ENCODE measurements at places on chromosomes 1 and 21.

DNA sequence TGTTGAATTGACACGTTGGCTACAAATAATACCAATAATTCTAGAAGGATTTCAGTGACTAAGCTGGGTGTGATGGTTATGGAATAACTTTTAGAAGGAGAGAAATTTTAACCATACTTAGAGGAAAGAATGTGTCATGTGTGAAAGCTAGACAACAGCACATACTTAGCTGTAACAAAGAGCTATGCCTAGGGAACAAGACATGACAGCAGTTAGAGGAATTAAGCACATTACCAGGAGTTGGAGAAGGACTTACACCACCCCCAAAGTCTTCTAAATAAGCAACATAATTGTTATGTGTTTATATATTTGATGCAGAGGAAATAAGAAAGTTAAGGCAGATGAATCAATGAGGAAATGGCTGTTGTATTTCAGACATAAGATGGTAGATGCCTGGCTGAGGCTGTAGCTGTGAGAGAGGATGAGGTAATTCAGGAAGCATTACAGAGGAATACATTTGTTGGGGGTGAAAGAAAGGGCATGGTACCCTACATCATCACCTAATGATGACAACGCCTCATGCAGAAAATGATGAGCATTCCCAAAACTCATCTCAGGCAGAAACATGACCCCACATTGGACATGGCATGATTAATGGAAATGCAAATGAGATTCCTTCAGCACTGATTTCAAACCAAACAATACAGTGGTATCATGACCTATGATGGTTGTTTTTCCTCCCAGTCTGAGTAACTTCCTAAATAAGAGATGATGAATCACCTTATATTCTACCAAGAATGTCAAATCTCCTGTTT, 211.5 kb downstream of the LHX8 start:
- no peak for DNase-seq

DNA sequence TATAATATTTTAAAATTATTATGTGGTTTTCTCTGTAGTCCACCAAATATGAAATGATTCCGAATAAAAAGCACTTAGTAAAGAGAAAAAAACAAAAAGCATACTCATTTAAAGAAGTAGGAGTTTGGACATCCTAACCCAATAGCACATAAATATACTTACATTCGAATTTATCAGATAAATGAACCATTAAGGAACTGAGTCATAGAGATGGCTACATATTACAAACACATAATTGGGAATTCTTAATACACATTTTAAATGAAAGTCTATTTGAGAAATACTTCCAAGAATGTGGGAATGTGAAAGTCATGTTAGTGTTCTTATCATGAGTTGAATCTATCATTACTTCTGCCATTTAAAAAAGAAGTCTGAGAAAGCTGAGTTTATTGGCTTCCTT, 75.0 kb downstream of the USP24 start:
- no peak for DNase-seq

GRCh38 chr1:93636712-93637111, 44.9 kb downstream of the BCAR3 start:
- no peak for DNase-seq

DNA sequence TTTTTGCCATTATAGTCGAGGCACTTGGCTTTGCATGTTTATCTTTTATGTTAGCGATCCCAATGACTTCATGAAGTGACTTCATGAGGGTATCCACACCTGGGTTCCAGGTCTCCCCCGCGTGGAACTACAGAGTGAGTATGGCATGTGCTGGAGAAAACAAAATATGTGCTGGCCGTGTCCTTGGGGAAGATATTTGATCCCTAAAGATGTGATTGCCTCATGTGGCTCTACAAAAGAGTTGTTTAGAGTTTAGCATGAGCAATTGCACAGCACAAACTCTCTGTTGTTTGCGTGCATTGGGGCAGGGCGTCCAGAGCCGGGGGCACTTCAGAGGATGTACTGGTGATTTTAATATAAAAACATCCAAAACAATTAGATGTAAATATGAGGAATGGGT, 4.8 kb downstream of the IL10RB start:
- peak; percentile 41 for DNase-seq

- no peak for DNase-seq
Measured at GRCh38 chr1:119762409-119762808, 6.3 kb downstream of the HMGCS2 start.

GRCh38 chr1:41313661-41314131, 47.5 kb upstream of the FOXO6 start:
- DNase-seq, result no peak

- no peak for DNase-seq
Measured at GRCh38 chr1:187336441-187337168, 507.9 kb downstream of the PLA2G4A start.

- no peak for DNase-seq
Measured at GRCh38 chr1:42172381-42173133, 8.0 kb upstream of the GUCA2A start.

DNA sequence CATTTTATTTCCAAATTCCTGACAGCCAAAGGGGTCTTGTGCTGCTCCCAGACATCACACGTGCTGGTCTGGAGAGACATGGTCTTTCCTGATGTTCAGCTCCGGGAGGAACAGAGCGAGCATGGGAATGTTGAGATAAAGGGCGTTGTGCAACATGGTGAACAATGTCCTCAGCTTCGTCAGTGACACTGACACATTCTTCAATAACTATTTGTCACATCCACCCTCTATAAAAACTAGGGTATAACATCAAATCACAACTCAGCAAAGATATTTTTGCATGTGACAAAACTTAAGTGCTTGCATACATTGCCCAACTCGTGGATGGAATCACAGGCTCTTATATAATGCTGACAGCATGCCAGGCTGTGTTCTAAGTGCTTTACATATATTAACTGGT, 42.4 kb upstream of the GRHL3 start:
- no peak for DNase-seq

DNA sequence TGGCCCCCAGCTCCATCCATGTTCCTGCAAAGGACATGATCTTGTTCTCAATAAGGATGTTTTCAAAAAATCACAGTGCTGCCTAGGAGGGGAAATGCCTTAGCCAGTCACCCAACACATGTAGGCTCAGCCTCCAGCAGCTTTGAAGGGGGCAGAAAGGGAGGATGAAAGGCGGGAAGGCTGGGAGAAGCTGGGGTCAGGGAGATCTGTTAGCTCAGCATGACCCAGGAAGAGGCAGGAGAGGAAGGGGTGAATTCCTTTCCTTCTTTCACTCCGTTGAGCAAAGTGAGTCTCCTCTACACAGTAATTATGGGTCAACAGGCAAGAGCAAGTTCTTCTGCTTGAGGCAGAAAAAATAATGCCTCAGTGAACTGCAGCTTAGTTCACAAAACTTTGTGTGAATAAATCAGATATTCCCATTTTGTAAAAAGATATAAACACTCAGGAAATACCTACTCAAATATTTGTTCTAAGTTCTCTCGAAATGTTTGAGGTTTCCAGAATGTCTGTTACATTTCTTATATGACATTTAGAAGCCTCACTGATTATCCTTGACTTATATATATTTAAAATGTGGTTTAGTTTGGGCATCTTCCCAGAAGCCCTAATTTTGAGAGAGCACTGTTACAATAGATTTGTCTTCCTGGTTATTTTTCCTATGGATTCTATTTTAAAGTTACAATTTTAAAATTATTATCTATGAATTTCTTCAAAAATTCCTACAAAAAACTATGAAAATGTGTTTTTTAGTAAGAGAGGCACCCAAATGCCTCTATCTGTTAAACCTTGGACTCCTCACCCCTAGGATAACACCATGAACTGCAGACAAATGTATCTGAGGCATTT, 116.8 kb downstream of the KCNJ6 start:
- DNase-seq, result no peak

DNA sequence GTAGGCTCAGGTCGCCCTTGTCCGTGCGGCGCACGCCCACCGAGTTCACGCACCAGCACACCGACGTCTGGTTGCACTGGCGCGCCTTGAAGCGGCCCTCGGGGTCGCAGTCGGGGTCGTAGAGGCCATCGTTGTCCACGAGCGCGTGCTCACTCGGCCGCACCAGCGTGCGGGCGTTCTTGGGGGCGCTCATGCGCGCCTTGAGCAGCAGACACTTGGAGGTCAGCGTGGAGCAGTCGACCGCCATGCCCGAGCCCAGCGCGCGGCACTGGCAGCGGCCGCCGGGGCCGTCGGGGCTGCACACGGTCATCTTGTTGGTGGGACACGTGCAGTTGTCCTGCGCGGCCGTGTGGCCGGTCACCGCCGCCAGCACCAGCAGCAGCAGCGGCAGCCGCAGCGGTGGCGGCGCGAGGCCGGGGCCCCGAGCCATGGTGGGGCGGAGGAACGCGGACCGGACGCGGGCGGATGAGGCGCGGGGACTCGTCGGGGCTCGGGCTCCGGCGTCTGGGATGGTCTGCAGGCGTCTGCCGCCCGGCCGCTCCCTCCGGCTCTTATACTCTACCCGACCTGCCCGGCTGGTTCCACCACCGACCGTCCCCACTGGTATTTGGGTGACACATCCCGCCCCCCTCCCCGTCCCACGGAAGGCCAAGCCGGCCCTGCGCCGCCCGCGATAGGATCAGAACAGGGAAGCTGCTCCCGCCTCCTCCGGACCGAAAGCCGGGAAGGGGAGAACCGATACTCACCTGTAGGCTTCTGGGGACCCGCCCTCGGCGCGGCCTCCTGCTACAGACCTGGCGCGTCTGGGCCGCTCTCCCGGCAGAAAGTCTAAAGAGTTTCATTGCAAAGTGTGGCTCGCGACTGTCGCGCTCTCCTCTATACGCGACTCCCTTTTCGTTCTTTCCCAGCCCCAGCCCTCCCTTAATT, at the start of gene TACSTD2:
Gene TACSTD2, minus strand, starts transcription at position 526 of the 927 bp plus-strand sequence. Its CDS starts 96 bp downstream, at position 430.
- no peak for DNase-seq

DNA sequence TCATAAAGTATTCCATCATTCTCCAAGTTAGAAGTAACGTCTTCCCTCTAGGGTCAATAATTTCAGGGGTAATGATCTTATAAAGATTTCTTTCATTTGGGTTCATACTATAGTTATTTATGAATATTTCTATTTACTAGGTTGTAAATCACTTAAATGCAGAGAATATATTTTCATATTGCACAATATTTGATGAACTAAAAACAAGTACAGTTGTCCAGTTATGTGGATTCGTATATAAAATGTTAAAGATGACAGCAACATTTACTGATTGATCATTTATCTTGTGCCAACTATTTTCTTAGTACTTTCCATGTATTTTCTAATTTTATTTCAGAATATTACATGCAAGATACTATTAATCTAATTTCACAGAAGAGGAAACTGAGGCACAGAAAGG, 220.3 kb upstream of the TNR start:
- DNase-seq, result no peak

DNA sequence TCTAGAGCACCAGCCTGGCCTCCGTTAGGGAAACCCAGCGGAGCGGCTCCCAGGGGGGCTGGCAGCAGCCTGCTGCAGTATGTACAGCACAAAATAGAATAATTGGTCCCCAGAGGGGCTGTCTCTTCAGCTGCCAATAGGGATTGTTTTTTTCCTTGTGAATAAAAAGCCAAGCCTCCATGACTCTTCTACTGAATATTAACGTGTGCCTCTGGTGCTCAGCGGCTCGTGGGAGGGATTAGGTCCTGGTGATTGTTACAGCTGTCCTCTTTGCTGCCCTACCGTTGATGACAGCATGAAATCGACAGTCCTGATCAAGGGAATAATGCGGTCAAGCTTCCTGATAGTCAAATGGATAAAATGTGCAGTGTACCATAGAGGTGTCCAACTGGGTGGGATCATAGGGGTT, 190.7 kb upstream of the RUNX1 start:
- no peak for DNase-seq

DNA sequence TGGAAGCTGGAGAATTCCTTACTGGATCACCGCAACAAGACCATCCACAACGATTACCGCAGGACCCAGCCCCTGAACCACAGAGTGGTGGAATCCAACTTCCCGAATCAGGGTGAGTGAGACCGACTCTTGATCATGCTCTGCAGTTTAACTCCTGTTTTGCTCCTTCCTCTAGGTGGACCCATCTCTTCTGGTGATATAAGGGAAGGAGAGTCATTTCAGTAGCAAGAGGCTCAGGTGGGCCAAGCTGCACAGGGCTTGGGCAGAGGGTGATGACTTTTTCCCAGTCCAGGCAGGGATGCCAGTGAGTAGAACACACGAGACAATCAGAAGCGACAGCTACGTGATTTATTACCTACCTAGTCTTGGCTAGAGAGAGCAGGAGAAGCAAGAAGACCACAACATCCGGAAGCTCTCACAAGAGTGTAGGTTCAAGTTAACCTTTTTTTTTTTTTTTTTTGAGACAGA, 25.2 kb downstream of the CA6 start:
- no peak for DNase-seq

DNA sequence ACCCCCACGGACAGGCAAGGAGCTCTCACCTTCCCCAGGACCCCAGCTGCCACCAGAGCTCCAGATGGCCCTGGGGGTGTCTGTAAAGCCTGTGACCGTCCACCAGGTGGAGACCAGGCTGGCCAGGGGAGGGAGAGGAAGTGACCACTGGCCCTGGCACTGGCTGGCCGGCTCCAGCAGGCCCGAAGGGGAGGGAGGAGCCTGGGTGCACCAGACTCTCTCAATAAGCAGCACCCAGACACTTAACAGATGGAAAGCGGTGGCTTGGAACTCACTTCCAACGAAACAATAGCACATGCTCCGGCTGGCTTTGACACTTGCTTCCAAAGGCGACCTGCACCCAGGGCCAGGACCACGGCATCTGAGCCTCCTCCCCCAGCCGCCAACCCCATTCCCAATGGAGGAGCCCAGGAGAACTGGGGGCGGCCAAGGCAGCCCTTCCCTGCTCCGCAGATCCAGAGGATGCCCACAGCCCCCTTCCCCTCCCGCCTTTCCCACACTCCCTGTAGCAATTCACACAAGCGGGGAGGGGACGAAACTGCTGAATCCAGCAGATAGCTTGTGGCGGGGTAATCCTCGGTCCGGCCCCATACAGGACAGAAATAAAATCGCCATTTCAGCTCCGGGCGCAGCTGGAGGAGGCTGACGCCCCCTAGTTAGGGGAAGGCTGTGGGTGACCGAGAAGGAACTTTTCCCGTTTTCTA, 742 bp upstream of the PDE9A start:
- DNase-seq, result no peak

GRCh38 chr1:116224111-116224510, 112.9 kb downstream of the MAB21L3 start:
- no peak for DNase-seq

GRCh38 chr21:29185172-29185571, 54.7 kb downstream of the MAP3K7CL start:
- no peak for DNase-seq

DNA sequence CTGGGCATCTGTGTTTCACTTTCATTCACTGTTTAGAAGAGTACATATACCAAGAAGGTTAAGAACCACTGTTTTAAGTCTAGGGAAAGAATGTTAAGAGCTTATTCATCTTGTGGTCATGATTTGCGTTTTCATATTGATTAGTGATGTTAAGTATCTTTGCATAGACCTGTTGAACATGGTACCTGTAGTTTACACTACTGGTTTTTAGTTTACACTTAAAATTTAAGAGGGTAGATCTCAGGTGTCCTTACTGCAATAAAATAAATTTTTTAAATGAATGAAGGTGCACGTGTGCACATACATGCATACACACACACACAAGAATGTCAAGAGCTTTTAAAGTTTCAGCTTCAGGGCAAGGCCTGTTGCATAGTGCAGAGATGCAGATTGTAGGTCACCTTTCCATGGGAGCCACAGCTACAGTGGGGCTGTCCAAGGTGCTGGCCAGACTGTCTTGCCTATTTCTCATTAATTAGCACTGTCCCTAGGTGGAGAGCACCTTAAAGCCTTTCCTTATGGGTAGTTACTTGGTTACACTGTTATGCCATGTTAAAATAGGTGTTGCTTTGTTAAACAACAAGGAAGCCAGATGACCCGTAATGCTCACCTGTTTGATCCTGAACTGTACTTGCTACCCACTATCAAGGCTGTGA, 543.0 kb upstream of the DAB1 start:
- no peak for DNase-seq

GRCh38 chr1:151156515-151156819, at the start of gene TNFAIP8L2:
TNFAIP8L2 (plus strand) TSS chr1:151156649; CDS start chr1:151158698, 2,049 bp downstream.
- no peak for DNase-seq

All from mesenteric fat pad (tissue), 1 donor.